ENCODE measurements at places on chromosomes 4 and X. TPM values are rescaled to one million over a fixed set of nuclear protein-coding genes. Genes with fewer than 3 reads are reported as not detected.

AMTN gene
- not detected for total RNA-seq

GAGE2A gene
- not detected for total RNA-seq

SPANXB1 gene
- not detected for total RNA-seq

SHROOM3 gene
- 192 TPM for total RNA-seq

RTL9 gene
- total RNA-seq = not detected

PF4V1 gene
- total RNA-seq = not detected

MAGEA10 gene
- total RNA-seq = not detected

HSFX1 gene
- 21.7 TPM for total RNA-seq

BEND4 gene
- total RNA-seq = not detected
